Cortex of kidney (tissue), 1 donor: ENCODE measurements at places on chromosomes 6 and 20.

DNA sequence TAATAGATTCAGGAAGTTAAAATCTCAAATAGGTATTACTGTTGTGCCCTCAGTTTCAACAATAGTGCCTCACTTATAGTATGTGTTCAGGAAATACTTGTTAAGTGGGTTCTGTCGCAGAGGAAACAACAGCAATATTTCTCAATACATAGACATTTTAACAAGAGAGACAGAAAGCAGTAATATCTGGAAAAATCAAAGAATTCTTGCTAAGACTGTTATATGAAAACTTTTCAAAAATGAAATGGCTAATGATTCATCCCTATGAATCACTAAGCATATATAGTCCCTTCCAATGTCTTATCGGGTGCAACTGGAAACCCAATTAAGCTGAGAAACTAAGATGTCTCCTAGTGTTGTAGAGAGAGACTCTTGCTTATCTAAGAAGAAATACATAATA lies 668.9 kb downstream of the TFAP2A start:
- DNase-seq = no peak

DNA sequence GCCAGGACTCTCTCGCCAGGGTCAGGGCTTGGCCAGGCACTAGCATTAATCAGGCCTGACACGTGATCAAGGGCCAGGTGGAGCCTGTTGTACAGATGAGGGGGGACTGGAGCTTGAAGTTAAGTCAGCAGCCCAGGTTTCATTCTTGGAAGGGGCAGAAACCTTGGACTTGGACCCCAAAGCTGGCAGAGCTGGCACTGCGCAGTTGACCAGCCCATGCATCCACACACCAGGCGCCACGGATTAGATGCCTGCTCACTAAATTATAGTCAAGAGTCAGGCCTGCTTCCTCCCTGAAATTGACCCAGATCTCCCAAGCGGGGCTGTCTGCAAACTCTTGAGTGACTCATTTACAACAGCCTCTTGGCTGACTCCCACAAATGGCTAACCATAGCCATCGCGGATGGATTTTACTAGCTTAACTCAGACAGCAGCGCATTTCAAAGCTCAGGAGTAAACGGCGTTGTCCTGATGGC lies 4.1 kb upstream of the TAF4 start:
- DNase-seq = no peak

DNA sequence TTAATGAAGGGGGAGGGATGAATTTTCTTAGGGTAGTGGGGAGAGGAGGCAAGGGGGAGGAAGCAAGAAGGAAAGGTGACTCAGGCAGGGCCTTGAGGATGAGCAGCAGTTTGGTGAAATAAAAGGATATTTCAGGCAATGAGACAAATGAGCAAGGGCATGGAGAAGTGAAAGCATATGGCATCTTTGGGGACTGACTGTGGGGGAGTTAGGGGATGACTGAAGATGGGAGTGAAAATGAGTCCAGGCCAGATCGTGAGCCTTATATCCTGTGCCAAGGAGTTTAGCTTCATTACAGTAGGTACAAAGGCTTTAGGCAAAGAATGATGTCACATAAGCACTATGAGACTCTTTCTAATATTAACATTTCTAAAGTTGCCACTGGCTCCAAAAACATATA lies 51.9 kb downstream of the ILRUN start:
- DNase-seq = no peak

GRCh38 chr6:53792016-53792415 lies 2.8 kb upstream of the LRRC1 start:
- no peak for DNase-seq

DNA sequence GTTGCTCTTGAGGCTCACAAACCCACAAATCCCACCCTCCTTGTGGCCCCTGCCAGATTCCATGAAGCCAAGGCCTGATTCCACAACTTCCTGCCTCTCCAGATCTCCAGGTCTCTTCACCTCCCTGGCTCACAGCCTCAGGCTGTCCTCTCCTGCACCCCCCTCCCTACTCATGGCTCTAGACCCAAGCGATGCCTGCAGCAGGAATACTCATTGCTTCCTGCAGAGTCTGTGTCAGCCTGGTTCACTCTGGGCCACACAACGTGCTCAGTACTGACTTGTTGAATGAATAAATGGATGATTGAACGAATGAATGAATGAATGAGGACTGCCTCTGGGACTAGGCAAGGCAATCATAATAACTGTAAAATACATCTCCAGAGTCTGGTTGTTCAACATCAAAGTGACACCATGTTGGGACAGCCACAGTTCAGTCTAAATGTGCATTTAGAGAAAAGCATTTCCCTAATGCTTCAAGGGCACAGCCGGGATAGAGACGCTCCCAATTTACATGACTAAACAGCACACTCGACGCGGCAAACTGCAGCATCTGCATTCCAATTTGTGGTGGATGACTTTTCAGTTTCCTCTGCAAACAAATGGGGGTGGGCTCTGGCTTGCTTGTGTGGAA lies 139.9 kb downstream of the GRM4 start:
- no peak for DNase-seq
